Activated CD4-positive, alpha-beta T cell treated with anti-CD3 and anti-CD28 coated beads, Interleukin-2, amount 50 U/mL, for 1 hour (primary cell): ENCODE measurements at places on chromosomes 16 and 17.

GRCh38 chr17:80960037-80960796 is 31.4 kb upstream of the CHMP6 start:
- no peak for DNase-seq

DNA sequence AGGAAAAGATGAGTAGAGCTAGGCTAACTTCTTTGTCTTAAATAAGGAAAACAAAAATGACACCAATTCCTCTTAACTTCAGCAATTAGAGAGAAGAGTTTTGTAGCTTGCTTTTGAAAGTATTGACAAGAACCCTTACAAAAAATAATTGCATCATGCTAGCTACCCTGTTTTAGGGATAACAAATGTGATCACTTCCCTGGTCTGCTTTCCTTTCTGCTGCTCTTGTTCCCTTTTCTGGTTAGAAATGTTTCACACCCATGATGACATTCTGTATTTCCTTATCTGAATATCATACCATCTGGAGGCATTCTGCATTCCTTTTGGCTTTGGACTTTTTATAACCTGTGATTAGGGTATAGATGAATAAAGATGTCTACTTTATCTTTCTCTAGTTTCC is 9.9 kb upstream of the SMIM36 start:
- no peak for DNase-seq

DNA sequence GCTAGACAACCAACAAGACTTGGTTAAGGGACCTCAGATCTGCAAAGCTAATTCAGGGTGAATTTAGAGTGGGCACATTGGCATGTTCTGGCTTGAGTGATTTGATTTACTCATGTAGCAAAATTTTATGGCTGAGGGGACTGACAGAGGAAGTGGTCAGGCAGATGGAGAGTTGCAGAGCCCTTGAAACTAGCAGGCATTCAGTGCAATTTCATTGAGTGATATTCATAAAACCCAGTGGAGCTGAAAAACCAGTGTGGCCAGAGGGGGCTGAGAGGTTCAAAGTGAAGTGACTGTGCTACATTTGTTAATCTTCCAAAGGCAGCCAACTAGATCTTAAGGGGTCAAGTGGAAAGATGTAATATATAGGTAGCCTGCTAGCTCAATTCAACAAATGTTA is 2.2 kb upstream of the TMEM94 start:
- no peak for DNase-seq

DNA sequence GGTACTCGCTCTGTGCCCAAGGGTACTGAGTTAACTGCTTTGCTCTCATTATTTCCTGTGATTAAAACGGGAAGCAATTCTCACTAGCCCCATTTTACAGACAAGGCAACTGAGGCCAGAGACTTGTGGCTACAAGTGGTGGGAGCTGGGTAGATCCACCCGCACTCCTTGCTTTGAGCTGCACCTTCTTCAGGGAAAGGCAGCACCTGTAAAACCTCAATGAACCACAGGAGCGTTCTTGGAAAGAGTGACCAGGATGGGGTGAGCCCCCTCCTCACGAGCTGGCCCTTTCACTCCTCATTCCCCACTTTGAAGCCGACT is 80.0 kb downstream of the TIMM22 start:
- no peak for DNase-seq

- DNase-seq, result no peak
These were observed 22.0 kb downstream of the CAMKK1 start for GRCh38 chr17:3870871-3871306.

GRCh38 chr17:29572691-29573557 is 4.4 kb downstream of the TP53I13 start:
- no peak for DNase-seq

- DNase-seq, result no peak
These were observed 408.9 kb downstream of the PMP22 start for GRCh38 chr17:14856176-14856575.

DNA sequence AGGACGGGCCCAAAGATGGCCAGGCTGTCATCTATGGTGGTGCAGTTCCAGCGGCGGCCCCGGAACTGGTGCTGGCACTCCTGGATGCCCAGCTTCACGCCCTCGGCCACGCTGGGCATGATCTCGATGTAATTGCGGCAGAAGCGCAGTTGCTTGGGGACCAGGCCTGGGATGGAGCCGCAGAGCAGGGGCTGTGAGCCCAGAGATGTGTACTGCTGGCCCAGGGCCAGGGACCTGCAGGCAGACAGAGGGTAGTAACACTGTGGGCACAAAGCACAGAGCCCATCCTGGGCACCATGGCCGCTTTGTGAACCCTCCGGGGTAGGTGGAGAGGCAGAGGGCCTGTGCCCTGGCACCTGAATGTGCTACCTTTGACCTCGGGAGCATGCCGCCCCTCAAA is 44.8 kb downstream of the WNT3 start:
- DNase-seq, result no peak

DNA sequence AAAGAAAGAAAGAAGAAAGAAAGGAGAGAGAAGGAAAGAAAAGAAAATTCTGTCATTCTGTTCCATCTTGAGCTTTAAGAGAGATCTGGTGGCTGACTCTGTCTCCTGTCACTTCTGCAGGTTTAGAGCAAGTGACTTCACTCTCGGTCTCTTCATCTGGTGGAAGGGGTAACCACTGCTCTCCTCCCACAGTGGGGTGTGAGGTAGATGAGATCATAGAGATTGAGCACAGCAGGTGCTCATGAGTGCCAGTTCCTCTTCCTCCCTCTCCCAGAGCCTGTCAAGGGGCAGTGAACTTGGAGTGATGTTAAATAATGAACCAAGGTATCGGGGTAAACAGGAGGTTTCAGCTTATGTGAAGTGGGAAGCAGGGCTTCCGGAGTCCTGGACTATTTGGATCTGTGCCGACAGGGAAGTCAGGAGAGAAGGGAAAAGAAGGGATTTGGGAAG is 47.7 kb downstream of the BEAN1 start:
- DNase-seq, result peak; percentile 37

DNA sequence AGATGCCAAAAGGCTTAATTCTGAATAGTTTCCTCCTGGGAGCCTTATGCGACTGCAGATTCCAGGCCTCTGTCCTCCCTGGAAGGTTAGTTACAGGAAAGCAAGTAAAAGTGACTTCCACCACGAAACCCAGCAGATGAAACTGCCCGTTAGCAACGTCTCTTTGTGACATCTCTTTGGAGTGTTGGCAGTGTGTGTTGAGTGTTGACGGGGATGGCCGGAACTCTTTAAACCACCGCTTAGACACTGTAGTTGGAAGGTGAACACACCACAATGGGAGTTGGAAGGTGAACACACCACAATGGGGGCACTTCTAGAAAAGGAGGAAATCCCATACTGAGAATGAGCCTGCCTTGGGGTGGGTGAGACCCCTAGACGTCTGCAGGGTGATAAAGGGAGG is 858 bp downstream of the SKAP1 start:
- peak; percentile 22 for DNase-seq

- no peak for DNase-seq
These were observed 8.6 kb downstream of the MAP2K3 start for GRCh38 chr17:21292867-21293830.

GRCh38 chr16:24668481-24669061 is 60.9 kb upstream of the TNRC6A start:
- no peak for DNase-seq

DNA sequence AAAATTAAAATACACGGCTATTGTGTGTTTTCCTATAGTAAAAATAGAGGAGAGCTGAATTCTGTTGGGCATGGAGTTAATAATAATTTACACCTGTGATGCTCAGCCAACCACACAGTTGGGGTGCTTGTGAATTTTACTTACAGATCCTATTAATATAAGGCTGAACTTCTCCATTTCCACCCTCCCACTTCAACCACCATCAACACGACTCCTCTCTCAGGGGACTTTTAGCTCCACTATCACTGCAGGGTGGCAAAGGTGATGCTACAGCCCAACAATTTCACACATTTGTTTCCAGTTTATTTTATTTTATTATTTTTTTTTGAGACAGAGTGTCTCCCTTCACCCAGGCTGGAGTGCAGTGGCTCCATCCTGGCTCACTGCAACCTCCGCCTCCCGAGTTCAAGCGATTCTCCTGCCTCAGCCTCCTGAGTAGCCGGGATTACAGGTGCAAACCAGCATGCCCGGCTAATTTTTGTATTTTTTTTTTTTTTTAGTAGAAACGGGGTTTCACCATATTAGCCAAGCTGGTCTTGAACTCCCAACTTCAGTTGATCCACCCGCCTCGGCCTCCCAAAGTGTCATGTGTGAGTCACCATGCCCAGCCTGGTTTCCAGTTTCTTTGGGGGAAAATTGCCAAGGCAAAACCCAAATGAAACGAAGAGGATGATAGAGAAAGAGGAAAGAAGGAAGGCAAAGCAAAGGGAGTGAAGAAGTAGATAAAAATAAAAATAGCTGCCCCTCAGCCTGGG is 57.9 kb downstream of the GNA13 start:
- DNase-seq, result no peak

GRCh38 chr16:56309008-56309407 is 116.3 kb downstream of the AMFR start:
- DNase-seq, result no peak

GRCh38 chr17:51636291-51636690 is 375.9 kb downstream of the UTP18 start:
- DNase-seq, result no peak

- no peak for DNase-seq
These were observed 83.0 kb downstream of the OR1D5 start for GRCh38 chr17:2980211-2980903.

DNA sequence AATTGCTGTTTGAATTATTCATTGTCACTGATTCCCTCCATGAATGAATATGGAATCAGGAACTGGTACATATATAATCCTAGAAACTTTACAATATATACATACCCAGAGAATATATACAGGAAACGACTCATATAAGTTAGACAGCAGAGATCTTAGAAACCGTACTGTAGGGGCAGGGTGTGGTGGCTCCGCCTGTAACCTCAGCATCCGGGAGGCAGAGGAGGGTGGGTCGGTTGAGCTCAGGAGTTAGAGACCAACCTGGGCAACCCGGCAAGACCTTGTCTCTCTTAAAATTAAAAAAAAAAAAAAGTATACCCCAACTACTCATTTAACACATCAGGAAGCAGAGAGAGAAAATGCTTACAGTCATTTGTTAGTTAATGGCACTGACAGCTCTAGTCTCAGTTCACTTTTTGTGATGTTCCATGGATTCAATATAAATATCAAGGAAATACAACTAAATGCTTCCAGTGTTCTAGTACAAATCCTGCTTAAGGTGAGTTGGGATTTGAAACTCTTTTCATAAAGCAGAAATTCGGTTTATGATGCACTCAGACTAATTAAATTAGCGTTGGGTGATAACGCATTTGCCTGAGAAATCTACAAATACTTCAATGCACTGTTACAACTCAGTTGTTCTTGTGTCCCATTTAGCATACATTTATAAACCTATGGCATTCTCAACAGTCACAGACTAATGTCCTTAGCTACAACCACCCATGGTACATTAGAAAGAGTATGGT is 5.6 kb downstream of the GLG1 start:
- DNase-seq, result peak; percentile 66

GRCh38 chr16:5447734-5448133 is 350.1 kb upstream of the EEF2KMT start:
- DNase-seq, result no peak

GRCh38 chr16:74113545-74113944 is 183.1 kb upstream of the PSMD7 start:
- no peak for DNase-seq

GRCh38 chr16:68374246-68374805 is 63.5 kb downstream of the PRMT7 start:
- no peak for DNase-seq

- DNase-seq, result peak; percentile 5
These were observed 26.2 kb downstream of the TEKT5 start for GRCh38 chr16:10668322-10669045.

GRCh38 chr17:66364990-66365490 is 62.6 kb downstream of the PRKCA start:
- DNase-seq, result no peak

DNA sequence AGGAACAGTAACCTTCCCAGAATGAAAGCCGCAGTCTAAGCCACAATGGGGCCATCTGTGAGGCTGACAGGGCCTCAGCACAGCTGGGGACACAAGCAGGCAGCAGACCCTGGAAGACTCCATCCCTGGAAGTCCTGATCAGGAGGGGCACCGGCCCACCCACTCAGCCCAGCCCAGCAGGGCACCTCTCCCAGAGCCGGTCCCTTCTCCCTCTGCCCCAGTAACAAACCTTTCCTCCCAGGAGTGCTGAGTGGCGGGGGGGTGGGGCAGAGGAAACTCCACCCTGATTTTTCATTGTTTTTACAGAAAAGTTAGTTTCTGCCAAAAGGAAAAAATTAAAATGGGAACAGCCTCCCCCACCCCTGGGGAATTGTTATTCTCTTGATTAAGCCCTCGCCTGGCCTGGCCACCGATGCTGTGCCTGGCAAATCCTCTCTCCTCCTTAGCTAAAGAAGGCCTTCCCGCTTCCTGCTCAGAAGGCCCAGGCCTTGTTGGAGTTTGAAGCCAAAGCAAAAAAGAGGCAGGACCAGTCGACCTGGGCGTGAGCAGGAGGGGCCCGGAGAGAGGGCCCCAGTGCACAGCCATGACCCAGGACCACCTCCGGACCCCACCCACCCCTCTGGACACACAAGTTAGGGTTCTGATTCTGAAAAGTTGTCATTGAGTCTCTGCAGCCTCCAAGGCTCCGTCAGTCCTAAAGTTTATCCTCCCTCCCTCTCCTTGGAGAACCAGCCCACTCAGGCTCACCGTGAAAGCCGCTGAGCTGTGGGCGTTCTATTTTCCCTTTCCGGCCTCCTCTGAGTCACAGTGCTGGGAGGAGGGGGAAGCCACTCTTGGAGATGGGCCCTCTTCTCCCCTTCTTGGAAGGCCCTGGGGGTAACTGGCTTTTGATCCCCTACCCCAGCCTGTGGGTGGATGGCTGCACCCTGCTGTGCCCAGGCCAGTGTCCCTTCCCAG is 128.4 kb upstream of the TNRC6C start:
- DNase-seq, result no peak

- no peak for DNase-seq
These were observed 11.0 kb downstream of the GSG1L start for GRCh38 chr16:28052274-28053128.
